H1 (cell line): ENCODE measurements at places on chromosomes 2 and 18.

DNA sequence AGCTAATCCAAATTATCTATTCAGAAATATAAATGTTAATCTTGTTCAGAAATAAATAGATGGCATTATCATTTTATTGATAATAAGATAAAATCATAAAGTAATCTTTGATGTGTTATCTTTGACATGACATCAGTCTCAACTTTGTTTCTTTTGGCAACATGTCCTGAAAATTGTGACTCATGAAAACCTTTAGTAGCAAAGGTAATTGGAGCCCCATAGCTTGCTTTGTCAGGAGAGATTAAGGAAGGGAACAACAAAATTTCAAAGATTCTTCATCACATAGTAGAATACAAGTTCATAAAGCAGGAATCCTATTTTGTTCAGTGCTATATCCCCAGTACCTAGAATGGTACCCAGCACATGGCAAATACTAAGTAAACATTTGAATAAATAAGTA, 165.4 kb downstream of the KCNE4 start:
- DNase-seq: no peak

- DNase-seq: no peak
Measured at GRCh38 chr18:22601481-22601880, 183.8 kb upstream of the CTAGE1 start.

DNA sequence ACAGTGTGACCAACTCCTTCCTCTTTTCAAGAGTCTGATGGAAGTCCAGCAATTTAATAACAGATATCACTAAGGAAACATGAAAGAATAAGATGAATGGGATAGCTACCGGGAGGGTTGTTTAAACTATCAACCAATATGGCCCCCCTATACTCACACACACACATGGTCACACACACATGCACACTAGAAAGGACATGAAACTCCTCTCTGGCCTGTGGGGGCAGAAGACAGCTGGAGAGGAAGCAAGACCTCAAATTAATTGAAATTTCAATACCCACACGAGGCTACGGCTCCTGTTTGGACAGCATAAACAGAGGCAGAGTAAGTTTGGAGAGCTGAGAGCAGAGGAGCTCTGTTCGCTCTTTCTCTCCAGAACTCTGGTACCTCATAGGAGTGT, 34.7 kb upstream of the REEP1 start:
- no peak for DNase-seq

GRCh38 chr2:10658041-10658913, 31.5 kb downstream of the NOL10 start:
- no peak for DNase-seq

DNA sequence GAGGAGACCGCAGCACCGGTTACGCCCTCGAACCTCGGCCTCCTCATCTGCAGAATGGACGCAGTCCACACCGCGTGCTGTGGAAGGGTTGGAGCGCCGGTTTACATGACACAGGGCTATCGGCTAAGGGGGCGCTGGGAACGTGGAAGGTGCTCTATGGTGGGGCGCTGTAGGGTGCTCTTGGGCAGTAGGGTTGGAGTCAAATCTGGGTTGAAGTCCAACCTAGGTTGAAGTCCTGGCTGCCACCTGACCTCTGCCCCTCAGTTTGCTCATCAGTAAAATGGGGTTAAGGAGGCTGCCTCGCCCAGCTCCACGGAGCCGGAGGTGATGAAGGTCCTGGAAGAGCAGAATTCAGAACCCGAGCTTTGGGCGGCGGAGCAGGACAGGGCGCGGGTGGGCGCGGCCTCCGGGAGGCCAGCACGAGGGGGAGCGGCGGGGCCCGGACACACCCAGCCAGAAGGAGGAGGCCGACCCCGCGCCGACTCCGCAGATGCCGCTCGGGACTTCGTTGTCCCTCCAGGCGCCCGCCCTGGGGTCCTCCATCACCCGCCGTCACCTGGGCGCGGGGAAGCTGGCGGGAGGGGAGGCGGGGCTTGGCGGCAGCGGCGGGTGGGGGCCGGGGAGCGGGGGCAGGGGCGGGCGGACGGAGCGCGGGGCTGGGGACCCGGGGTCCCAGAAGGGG, 558 bp upstream of the GAREM2 start:
- no peak for DNase-seq

GRCh38 chr2:105635564-105635963, 109.1 kb upstream of the NCK2 start:
- DNase-seq: peak; percentile 32

DNA sequence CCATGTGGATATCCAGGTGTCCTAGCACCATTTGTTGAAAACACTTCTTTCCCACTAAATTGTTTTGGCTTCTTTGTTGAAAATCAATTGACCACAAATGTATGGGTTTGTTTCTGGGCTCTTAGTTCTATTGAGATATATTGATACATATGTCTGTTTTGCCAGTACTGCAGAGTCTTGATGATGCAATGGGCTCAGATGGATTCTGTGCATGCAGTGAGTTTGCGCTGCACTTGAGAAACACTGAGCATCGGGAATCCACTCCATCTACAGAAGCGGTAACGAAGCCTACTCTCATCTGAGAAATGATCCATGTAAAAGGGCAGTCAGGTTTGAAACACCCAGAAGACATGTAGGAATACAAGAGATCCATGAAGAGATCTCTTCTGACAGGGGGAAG, 21.9 kb upstream of the DNAJC10 start:
- no peak for DNase-seq

GRCh38 chr2:97735161-97735561, 21.8 kb downstream of the ZAP70 start:
- DNase-seq: no peak

DNA sequence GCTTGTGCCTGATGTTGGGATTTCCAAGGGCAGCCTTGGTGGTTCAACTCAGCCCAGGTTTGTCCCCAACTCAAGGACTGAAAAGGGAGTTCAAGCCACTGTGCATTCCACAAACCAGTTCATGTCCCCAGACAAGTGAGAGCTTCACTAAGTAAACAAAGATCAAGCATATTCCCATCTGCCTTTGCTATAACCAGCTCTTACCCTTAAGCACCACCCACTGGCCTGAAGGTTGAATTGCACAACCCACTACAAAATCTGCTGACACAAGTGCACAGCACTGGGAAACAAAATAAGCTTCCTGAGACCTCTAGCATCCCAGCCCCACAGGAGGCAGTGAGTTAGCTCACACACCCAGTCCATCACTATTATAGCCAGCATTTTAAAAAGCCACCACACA, 516.7 kb downstream of the NR4A2 start:
- DNase-seq: peak; percentile 5

GRCh38 chr18:21110713-21111345, 784 bp downstream of the ROCK1 start:
- no peak for DNase-seq

DNA sequence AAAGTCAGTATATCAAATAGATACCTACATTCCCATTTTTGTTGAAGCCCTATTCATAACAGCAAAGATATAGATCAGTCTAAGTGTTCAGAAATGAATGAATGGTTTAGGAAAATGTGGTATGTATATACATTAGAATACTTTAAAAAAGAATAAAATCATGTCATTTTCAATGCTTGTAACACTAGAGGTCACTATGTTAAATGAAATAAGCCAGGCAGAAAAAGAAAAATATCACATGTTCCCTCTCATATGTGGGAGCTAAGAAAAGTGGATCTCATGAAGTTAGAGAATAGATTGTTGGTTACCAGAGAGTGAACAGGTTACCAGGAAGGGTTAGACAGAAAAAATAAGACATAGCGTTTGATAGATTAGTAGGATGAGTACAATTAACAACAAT, 1111.0 kb upstream of the SLC39A10 start:
- DNase-seq: no peak

GRCh38 chr2:106843910-106844250, 42.1 kb downstream of the ST6GAL2 start:
- no peak for DNase-seq

DNA sequence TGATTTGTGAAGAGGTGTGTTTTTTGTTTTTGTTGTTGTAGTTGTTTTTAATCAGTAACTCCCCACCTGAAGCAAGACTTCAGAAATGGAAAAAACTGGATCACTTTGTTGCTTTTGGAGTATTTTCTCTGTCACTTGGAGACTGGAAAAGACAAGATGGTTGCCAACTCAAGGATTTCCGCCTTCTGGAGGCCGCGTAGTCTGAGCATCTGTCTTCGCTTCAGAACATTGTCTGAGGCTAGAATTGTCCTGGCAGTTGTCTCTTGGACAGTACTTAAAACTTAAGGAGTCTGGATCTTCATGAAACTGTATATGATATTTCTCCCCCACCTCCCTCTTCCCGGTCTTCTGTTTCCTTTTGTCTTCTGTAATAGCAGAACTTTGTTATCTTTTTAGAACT, 67.7 kb downstream of the ARHGAP28 start:
- no peak for DNase-seq

DNA sequence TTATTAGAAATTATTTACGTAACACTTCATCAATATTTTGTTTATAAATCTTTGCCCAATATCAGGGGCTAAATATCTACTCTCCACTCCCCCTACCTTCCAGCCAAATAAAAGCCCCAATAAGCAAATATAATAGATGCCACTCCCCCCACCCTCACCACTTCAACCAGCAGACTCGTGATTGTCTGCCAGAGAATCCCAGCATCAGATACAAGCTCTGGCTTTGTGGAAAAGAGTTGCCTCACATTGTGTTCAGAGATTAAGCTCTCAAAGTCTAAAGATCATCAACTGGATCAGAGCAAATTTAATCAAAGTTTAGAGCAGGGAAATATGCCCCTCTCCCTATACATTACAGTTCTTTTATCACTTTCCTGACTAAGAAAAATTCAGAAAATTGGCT, 39.5 kb downstream of the AOX1 start:
- DNase-seq: no peak

GRCh38 chr2:60352491-60353405, 200.7 kb downstream of the BCL11A start:
- DNase-seq: peak; percentile 45

- no peak for DNase-seq
Measured at GRCh38 chr2:22481486-22482259, 903.3 kb upstream of the KLHL29 start.

DNA sequence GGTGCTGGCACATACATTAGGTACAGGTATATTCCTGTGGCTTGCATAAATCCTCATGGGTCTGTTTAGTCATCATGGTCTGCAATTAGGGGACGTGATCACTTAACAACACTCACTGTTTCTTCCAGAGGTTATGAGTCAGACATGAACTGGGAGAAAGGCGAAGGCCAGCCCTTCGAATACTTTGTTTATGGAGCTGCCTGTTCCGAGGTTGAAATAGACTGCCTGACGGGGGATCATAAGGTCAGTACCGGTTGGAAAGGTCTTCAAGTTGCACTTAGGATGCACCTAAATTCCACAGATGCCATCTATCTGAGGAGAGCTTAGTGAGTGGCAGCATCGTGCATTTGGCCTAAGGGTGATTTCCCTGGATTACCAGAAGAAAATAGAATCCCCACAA, 76.9 kb downstream of the AOX1 start:
- no peak for DNase-seq

DNA sequence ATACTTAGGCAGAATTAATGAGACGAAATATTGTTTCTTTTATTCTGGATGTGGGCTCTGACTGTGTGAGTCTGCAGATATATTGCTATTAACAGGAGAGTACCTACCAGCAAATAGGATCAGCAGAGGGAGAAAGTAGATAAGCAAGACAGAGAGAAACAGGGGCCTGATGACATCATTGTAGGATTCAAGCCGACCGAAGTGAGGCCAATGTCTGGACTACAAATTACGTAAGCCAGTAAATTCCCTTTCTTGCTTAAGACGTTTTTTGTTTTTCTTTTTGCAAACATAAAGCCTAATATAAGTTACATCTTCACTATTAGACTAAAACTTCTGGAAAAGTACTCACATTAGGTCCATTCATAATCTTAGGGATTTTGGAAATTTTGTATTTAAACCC, 21.4 kb upstream of the PTPRM start:
- DNase-seq: no peak

GRCh38 chr2:7777668-7778067, 860.5 kb downstream of the RNF144A start:
- DNase-seq: no peak
